ENCODE measurements at places on chromosomes 3 and 15.

DNA sequence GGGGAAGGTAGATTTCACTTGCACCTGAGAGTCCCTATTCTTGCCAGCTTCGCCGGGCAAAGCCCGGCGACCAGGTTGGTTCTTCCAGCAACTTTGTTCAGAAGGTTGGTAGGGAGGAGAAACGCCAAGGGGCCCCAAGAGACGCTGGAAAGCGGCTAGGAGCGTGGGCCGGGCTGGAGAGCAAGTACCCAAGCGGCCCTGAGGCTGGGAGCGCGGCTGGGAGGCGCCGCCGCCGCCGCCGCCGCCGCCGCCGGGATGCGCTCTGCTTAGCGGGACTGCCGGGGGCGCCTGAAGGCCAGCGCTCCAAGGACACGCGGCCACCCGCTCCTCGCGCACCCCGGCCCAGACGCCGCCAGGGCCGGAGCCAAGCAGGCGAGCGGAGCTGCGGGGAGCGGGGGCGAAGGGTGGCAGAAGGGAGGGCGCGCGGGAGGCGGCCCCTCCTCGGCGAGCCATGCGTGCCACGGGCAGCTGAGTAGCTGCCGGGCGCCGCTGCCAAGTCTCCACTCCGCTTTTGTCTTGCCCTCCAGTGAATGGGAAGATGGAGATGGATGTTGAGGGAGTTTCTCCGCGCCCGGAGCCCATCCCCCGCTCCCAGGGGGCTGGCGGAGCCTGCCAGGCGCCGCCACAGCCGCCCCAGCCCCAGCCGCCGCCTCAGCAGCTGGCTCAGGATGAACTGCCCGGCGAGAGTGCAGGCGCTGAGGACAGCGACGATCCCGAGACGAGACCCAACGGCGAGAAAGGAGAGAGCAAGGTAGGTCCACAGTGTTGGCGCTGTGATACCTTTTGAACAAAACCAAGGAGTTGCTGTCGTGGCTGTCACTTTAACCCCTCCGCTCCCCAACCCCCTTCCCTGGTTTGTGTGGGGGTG lies 227.4 kb upstream of the AZI2 start:
- DNase-seq, result peak; percentile 52

DNA sequence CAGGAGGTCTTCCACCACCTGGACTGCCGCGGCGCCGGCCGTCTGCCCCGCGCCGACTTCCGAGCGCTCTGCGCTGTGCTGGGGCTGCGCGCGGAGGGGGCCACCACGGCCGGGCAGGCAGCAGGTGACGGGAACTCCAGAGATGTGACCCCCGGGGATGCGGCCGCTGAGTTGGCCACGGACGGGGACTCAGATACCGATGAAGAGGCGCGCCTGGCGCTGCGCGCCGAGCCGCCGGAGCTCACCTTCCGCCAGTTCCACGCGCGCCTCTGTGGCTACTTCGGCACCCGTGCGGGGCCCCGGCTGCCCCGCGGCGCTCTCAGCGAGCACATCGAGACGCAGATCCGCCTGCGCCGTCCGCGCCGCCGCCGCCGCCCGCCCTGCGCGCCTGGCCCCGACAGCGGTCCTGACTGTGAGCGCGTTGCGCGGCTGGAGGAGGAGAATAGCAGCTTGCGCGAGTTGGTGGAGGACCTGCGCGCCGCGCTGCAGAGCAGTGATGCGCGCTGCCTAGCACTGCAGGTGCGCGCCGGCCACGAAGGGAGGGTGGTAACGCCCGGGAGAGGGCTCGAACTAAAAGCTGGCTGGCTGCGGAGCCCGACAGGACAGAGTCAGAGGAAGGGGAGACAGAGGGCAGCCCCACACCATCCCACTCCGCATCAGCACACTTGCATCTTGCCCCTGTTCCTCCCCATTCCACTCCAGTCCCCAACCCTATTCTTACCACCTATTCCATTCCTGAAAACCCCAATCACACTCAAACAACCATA lies 885 bp downstream of the EFCC1 start:
- no peak for DNase-seq

GRCh38 chr15:41561777-41562145 lies 2.7 kb downstream of the TYRO3 start:
- no peak for DNase-seq

DNA sequence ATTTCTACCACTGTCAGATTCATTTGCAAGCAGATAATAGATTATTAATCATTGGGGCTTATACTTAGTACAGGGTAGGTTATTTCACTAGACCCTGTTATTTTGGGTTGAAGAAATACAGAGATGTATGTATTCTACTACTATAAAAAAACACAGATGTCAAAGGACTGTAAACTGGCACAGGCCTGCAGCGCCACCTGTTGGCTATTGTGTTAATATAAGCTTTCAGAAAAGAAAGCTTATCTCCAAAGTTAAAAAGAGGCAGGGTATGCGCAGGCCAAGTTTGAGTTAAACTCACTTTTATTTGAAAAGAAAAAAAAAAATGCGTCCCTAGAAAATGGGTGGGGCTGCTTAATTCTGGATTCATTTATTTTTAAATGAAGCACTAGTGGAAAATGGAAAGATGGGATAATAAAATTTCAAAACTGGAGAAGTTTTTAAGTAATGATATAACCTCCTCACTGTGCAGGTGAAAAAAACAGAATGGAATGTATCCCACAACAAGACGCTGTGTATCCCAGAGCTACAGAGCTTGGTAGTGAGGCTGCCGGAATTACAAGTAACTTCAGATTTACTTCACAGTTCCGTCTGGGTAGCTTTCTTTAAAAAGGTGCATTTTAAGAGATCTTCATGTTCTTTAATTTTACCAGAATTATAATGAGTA lies 407.2 kb upstream of the TGFBR2 start:
- peak; percentile 83 for DNase-seq

DNA sequence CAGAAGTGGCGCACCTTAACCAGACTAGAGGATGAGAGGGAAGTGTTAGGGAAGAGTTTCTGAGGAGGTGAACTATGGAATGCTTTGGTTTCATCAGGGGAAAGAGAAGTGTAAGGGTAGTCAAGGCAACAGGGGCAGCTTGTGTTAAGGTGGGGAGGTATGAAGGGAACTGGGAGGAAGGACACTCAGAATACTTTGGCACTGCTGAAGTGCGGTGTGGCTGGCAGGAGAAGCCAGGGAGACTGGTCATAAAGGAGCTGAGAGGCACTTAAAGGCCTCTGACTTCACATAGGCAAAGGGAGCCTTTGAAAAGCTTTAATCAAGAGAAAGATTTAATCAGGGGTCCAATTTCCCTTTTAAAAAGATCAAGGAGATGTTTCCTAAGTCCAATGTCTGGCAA lies 129.0 kb downstream of the ERC2 start:
- DNase-seq, result no peak

- DNase-seq, result no peak
Observed at GRCh38 chr3:63662500-63662899, 10.0 kb downstream of the SNTN start.

GRCh38 chr3:197028728-197029510 lies 698 bp downstream of the MELTF start:
- no peak for DNase-seq

GRCh38 chr15:47334805-47335535 lies 382.3 kb upstream of the SEMA6D start:
- no peak for DNase-seq

DNA sequence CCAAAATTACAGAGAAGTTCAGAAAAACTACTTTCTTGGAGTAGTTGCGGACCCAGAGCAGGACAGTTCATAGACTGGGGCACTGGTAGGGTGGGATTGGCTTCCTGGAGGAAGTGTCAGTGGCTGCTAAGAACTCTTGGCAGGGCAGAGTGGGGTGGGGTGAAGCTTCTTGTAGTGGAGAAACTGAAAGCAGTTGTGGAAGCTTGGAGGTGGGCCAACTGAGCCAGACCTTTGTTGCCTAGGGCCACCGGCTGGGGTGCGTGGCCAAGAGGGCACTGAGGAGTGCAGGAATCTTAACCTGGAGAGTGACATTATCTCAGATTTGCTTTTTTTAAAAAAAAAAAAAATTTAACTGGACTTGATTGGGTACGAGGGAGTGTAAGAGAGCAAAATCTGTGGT lies 3.1 kb downstream of the KAT2B start:
- DNase-seq, result peak; percentile 40

- peak; percentile 50 for DNase-seq
Observed at GRCh38 chr15:100726421-100727190, 124.2 kb downstream of the ASB7 start.

DNA sequence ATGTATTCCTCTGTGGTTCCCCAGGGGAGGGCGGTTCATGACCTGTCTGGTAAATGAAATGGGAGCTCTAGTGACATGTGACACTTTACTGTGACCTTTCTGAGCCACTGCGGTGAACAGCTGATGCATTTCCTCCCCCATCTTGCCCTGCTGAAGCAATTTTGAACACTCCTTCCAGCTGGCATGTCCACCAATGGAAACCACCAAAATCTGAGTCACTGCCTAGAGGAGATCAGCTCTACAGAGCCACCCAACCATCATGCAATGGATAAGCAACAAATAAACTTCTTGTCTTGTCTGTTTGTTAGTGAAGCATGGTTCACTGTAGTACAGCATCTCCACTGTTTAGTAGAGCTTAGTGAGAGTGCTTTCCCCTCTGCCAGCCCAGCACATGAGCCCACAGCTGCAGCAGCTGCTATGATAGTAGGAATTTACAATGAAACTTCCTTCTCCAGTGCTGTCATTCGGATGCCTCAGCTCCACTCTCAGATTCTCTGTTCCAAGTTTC lies 479.4 kb downstream of the NTRK3 start:
- peak; percentile 96 for DNase-seq

DNA sequence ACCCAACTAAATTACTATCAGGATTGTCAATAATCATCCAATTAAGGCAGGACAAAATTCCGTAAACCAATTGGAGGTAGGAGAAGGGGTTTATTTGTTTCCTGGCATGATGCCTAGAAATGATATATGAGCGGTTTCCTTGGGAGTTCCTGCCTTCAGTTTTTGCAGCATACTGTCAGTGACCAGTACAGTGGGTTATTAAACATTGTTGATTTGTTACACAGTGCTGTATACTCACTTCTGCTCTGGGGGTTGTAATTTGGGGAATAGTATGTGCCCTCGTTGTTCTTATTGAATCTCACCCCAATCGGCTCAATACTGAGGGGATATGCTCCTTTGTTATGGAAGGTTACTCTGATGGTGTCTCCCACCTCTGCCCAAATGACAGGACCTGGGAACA lies 22.2 kb downstream of the CP start:
- no peak for DNase-seq

DNA sequence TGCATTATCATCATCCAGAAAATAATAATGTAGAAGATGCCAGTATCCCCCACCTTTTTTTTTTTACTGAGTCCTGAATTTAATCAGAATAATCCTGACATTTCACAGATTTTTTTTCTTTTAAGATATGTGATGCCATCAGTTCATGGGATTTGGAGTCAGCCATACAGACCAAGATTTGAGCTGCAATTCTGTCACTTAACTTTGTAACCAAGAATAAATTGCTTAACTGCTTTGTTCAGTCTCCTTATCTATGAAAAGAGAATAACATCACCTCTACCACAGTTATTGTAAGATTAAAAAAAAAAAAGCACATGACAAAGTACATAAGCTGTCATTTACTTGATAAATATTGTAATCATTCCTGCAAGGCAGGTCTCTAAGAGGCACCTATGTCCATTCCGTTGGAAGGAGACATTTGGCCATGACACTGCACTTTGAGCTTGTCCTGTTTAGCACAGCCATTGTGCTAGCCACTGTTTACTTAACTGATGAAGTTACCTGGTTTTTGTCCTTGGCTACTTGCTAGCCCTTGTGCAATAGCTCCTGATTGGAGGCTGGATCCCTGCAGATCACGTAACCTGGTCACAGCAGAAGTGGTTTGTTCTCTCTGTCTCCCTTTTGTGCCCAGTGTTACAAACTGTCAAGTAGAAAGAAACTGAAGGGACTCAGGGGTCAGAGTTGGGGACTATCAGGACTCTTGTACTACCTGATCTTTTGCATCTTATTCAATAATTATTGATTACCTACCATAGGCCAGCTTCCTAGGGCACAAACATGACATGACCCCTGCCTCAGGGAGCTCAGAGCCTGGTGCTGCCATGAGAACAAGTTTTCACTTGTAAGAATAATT lies 306.0 kb downstream of the WDR72 start:
- no peak for DNase-seq

- DNase-seq, result peak; percentile 98
Observed at GRCh38 chr15:84929795-84930603, 45.5 kb downstream of the SLC28A1 start.

- no peak for DNase-seq
Observed at GRCh38 chr3:88534534-88534933, 384.8 kb downstream of the C3orf38 start.

GRCh38 chr15:90031231-90031791 lies 30.2 kb downstream of the ZNF710 start:
- DNase-seq, result peak; percentile 43

DNA sequence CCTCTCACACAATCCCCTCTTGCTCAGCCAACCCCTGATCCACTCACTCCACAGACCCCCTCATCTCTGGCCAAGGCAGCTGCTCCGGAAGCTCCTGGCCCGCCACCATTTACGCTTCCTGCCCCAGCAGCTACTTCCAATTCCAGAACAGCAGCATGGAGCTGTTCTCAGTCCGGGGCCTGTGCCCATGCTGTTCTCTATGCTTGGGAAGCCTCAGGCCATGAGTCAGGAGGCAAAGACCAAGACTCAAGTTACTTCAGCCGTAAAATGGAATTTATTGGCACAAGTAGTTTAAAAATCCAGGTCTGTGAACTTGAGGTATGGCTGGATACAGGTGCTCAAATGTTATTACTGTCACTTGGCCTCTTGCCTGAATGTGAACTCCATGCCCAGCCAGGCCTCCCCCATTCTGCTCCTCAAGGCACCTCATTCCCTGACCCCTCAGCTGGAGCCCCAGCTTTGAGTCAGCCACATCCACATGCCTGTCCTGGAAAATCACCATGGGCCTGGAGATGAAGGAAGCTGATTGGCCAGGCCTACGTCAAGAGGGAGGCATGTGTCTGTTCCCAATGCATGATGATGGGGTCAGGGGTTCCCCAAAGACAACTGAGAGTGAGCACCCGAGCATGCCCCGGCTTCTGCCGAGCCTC lies 31.4 kb upstream of the CACNA2D2 start:
- DNase-seq, result no peak

GRCh38 chr15:101600035-101600434 lies 52.1 kb downstream of the TM2D3 start:
- no peak for DNase-seq

GRCh38 chr15:85676342-85677098 lies 118.2 kb downstream of the KLHL25 start:
- no peak for DNase-seq

DNA sequence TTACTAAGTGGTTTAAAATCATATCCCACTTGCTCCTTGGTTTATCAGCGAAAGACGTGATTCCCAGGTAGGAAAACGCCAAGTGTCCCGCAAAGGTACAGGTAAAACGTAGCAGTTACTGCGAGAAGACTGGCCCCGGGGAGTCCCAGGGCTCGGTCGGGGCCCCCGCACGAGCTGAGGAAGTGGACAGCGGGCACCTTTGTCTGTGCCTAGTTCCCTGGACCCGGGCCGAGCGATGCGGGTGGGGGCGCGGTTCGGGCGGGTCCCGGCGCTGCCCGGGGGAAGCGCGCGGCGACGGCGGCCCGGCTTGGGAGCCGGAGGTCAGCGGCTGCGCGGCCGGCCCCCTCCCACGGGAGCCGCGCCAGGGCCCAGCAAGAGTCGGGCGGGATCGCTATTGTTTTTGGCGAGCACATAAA lies 864 bp upstream of the NEO1 start:
- no peak for DNase-seq

- DNase-seq, result no peak
Observed at GRCh38 chr3:7854721-7855120, 646.9 kb upstream of the LMCD1 start.

Data from myocyte (in vitro differentiated cells).